RWPE1 (cell line): ENCODE measurements at places on chromosomes 12 and 14.
A peak's percentile ranks its signal among the peaks of the same experiment; 100 is the strongest.

DNA sequence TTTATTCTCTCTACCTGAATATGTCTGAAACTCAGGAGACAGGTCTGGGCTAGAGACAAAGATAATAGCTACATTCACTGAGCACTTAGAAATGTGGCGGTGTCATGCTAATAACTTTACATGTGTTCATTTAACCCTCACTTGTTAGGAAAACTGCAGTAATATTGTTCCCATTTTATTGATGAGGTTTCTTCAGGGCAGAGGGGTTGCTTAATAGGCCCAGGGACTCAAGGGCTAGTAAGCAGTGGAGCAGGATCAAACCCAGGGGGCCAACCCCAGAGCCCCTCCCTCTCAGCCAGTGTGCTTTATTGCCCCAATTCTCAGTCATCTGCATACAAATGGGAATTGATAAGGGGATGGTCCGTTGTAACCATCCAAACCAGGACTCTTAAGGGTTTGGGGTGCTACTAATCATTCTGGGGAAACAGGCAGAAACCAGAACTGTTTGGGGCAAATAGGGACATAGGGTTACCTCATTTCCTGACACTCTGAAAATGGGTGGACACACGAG lies 142.8 kb upstream of the AMIGO2 start:
- no peak for DNase-seq

DNA sequence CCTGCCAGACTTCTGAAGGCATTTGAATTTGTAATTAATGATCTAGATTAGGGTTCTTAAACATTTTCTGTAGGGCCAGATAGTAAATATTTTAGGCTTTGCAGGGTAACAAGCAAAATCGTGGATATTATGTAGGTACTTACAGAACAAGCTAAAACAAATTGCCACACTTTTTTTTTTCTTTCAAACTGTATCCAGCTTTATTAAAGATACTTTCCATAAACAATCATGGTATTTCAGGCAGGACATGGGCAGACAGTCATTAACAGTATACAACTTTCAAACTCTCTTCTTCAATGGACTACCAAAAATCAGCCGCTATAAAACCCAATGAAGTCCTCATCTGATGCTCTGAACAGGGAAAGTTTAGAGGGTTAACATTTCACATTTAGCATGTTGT lies 9.6 kb downstream of the TRMT5 start:
- DNase-seq, result no peak

DNA sequence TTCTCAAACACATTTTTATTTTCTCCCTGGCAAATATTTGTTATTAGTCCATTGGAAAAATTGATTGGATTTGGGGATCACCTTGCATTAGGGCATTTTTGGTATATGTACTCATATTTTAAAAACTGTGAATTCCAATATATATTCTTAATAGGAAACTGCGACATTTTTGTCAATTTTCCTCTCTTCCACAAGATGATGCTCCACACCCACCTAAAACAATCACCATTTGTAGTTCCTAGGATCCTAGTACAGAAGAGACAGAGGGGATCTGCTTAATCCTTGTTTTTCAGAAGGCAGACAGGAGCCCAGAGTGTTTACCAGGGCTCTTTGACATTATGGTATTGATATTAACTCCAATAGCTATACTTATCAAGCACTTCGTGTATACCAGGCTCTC lies 22.8 kb upstream of the OASL start:
- DNase-seq, result no peak

- DNase-seq, result no peak
These were observed 32.9 kb downstream of the SLC15A4 start for GRCh38 chr12:128790653-128791373.

- no peak for DNase-seq
These were observed 8.6 kb downstream of the DDN start for GRCh38 chr12:48990552-48990951.

DNA sequence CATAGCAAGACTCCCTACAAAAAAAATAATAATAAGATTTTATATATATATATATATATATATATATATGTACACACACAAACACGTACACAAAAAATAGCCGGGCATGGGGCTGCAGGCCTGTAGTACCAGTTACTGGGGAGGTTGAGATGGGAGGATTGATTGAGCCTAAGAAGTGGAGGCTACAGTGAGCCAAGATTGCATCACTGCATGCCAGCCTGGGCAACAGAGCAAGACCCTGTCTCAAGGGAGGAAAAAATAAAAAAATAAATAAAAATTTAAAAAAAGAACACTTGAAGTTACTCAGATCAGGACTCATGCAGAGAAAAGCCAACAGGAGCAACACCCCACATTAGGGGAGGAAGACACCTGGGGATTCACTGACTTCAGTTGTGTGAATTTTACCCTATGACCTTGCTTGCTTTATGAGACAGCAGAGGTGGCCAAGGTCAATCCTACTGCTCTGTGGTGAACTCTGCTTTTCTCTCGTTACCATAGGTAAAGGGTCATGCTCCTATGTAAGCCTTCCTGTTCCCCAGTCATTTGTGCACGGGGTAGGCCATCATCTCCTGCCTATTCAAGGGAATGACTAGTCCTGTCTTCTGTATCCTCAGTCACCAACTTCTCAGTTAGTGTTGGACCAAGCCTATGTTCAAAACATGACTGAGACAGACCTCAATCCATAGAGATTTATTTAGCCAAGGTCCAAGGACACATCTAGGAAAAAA lies 1119.8 kb upstream of the TMEM132C start:
- no peak for DNase-seq

GRCh38 chr12:103547376-103547775 lies 39.7 kb upstream of the STAB2 start:
- DNase-seq, result no peak

DNA sequence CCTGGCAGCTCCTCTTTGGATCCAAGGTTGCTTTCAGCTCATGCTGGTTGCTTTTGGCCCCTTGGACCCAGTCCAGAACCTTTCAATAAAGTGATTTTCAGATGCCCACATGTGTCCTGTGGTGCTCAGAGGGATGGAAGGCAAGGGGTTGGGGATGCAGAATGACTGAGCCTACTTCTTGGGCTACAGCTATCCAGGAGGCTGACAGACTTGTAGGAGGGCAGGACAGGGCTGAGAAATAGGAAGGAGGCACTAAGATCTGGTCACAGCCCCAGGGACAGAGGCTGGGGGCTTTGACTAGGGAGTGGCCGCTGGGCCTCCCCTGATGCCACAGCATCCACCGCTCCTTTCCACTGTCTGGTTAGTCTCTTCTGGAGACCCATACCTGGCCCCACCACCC lies 1.2 kb upstream of the HOXC11 start:
- DNase-seq, result no peak

- DNase-seq, result no peak
These were observed 60.5 kb downstream of the ATG14 start for GRCh38 chr14:55351111-55351510.

GRCh38 chr14:70121521-70121920 lies 67.2 kb downstream of the SLC8A3 start:
- no peak for DNase-seq

DNA sequence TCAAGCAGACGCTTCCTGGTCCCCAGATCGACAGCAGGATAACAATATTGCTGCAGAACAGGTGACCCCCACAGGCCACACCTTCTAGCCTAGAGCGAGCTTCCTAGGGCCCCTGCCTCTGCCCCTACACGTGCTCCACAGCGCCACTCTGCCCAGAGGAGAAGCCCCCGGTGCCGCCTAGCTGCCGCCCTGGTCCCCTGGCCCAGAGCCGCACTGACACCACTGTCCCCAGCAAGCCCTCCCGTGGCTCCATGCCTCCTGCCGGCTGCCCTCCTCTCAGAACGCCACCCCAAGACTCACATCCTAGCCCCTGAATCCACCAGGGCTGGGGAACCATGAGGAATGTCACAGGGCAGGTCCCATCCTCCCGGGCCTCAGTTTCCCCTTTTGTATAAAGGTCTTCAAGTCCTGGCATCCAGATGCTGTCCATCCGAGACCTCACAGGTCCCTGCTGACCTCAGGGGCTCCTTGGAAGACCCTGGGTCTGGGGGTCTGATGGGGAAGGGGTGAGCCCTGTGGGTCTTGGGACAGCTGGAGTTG lies 31.0 kb downstream of the JAG2 start:
- DNase-seq, result no peak

- DNase-seq, result no peak
These were observed 171.0 kb downstream of the PAH start for GRCh38 chr12:102745971-102746600.

DNA sequence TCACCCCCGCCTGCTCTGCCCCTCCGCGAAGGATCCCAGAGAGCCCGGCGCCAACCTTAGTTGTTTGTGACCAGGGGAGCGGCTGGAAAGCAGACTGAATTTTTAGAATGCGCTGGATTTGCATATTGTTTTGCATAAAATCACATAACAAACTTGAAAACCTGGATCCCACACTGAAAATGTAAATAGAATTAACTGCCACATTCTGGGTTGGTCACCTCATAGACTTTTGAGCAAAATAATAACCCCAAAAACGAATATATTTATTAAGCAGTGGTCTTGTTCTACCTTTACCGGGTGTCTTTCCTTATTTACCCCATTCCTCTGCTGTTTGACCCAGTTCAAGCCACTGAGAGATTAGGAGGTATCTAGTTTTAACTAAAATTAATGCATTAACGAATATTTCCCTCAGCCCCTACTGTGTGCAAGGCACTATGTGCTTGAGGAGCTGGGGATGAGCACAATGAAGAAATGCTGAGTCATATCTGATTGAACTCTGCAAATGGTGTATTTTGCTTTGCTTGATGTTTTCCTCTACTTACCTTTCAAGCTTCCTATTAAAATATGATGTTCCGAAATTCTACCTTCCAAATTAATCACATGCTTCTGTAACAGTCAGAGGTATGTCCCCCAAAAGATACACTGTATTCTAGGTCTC lies 438 bp upstream of the EGLN3 start:
- no peak for DNase-seq

GRCh38 chr12:13233830-13234641 lies 37.5 kb downstream of the EMP1 start:
- peak; percentile 52 for DNase-seq

DNA sequence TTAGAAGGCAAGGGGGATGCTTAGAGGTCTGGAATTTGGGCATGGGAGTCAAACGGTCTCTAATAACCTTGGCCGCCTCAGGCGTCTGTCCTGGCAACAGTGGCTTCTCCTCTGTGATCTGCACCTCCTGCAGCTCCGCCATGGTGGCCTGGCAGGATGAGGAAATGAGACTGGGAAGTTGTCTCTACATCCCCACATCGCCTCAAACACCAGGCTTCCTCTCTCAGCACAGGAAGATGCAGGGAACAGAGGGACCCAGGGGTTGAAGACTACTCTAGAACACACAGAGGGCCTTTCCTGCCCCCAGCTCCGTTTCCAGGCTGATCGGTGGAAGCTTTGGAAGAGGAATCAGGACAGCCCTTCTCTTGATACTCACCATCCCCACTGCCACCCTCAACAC lies 1.7 kb downstream of the NDRG2 start:
- DNase-seq, result no peak

GRCh38 chr14:86543521-86543920 lies 1013.6 kb downstream of the FLRT2 start:
- no peak for DNase-seq

- DNase-seq, result no peak
These were observed 237.0 kb upstream of the TBX3 start for GRCh38 chr12:114920771-114921554.

GRCh38 chr12:27756670-27757195 lies 23.3 kb upstream of the KLHL42 start:
- no peak for DNase-seq

- DNase-seq, result no peak
These were observed 12.4 kb downstream of the IL22 start for GRCh38 chr12:68240975-68241374.

DNA sequence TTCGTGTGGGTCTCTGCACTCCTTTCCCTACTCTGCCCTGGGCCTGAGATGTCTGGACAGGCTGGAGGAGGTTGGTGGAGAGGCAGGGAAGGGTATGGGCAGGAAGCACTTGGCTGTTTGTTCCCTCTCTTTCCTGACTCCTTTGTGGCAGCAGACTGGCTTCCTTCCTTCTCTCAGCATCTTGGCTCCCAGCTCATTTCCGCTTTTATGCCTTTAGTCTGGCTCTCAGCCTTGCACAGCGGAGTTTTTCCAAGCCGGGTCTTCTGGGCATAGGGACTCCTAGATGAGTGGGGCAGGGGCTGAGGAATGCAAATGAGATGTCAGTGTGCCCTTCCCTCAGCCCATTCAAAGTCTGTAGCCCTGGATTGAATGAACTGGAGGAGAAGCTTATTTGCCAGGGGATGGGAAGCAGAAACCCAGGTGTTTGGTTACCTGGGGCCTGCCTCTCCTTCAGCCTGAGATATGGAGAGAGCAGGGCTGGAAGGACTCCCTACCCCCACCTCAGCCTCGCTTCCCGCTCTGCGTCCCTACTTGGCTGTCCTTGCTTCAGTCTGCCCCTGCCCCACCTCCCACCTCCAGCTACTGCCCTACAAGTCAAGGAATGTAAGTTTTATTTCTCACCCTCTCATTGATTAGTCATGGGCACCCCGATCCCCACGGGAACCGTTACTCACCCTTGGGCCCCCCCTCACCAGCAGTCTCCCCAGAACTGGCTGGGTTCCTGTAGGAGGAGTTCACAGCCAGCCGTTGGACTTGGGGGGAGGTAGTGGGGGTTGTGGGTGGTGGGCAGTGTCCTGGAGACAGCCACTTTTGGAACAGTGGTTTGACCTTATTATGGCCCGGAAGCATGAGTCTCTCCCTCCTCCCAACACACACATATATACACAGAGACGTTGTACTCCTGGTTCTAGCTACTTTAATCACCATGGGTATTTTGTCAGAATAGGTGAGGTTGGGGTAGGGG lies 9.3 kb upstream of the ITGA5 start:
- DNase-seq, result peak; percentile 88

DNA sequence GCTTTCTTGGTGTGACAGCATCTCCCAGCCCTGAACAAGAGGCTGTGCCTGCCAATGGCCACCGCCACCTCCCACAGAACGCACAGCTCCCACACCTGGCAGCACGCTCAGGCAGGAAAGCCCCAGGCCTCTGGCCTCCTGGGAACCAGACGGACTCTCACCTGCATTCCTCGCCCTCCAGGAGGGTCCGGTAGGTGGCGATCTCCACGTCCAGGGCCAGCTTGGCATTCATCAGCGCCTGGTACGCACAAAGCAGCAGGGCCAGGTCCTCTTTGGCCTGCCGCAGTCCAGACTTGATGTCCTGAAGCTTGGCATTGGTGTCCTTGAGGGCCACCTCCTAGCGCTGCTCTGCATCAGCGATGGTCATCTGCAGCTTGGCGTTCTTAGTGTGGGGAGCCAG lies 12.1 kb upstream of the KRT77 start:
- DNase-seq, result no peak

DNA sequence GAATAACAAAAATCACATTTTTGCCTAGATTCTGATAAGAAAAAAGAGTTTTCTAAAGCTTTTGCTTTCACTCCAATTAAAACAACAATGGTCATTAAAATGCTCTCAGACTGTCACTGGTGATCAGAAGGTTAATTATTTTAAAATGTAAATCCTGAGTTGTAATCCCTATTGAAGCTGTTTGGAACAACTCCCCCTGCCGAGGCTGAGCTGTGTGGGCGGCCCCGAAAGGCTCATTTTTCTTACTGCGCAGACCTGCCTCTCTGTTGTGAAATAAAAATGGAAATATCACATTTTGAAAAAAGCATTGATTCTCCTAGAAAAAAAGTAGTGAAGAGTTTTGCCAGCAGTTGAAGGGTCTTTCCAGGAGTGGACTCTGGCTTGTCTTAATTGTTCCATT lies 174.8 kb upstream of the CDKN3 start:
- DNase-seq, result no peak

- DNase-seq, result peak; percentile 72
These were observed 19.5 kb upstream of the FZD10 start for GRCh38 chr12:130142736-130143135.
